CD4-positive, alpha-beta T cell treated with Interleukin-21 for 1 hour (primary cell): ENCODE measurements at places on chromosomes 5 and 9.

GRCh38 chr5:142842994-142843905, 73.1 kb downstream of the ARHGAP26 start:
- no peak for DNase-seq

DNA sequence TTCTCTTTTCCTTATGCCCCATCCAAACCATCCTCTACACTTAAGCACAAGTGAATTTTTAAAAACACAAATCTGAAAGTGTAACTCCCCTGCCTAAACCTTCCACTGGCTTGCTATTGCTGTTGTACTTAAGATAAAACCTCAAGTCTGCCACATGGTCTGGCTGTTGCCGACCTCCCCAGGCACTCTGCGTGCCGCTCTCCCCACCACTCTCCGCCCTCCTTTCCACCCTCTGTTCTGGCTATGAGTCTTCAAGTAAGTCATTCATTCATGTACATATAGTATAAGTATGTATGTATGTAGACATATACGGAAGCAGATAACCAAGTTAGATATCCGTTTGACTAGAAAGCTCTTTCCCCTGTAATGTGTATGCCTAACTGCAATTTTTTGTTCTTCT, 94.7 kb upstream of the ANKRD55 start:
- DNase-seq: peak; percentile 23

DNA sequence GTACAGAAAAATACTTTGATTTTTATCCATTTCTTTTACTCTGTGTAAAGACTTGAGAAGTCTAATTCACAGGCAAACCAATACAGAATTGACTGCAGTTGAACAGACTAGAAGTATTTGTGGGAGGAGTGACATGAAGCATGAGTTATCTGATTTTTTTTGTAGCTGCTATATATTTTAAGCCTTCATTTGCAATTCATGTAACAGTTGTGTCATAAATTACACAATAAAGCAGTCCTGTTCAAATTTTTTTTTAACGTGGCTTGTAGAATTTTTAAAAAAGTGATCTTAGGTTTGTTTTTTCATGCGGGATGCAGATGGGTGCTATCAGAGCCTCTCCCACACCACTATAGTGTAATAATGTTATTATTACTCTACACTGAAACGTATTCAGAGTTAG, 2.9 kb upstream of the MAML1 start:
- no peak for DNase-seq

GRCh38 chr9:98834386-98834785, 26.9 kb downstream of the GALNT12 start:
- DNase-seq: no peak

DNA sequence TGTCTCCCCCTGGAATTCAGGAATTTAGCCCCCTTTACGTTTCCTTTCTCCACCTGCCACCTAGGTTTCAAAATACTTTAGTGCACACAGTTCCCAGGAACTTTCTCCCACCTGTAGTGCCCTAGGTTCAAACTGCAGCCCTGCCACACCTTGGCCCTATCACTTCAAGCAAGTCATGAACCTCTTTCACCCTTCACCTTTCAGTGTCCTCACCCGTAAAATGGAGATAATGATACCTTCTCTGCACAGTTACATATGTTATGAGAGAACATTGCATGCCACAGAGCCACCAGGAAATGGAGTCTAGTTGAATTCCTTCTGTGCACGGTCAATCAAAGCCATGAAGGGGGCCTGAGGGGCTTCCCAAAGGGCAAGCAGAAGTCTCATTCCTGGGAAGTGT, 9.8 kb upstream of the EEIG1 start:
- DNase-seq: no peak

DNA sequence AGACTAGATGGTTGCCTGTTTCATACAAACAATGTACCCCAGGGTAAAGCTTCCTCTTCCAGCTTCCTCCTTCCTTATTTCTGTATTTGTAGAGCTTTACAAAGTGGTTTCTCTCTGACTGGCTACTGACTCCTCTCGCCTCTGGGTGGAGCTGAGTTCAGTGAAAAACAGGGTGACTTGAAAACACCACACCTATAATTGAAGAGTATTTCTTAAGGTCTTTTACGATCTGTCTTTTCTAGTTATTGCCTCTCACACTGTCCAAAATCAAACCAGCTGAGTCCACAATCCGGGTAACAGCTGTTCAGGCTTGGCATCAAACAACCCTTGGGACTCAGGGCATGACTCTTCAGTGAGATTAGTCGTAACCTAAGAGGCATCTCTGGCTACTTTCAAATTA, 200.4 kb downstream of the ARRDC3 start:
- DNase-seq: peak; percentile 7

DNA sequence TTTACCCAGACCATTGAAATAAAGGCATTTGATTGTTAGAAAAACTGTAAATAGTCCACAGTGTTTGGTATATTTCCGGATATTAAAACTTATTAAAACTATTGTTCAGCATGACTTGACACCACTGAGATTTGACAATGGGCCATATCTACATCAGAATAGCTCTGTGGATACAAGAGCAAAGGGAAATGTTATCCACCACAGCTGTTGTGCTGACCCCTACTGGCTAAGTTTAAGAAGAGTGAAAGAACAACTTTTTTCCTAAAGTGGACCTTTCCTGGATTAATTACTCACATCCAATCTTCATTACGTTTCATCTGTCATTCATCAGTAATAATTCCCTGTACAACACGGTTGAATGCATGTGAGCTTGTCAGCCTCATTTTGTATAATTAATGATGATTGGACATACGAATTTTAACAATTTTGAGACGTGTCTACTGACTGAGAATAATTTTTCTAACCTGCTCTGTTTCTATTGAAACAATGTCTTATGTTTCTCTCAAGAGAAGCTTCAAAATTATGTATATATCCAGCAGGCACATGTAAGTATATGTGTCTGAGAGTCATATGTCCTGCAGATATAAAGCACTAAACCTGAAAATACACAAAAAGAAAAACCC, 1952.6 kb downstream of the MAT2B start:
- DNase-seq: no peak

GRCh38 chr9:103988821-103989220, 105.3 kb upstream of the SMC2 start:
- DNase-seq: no peak

DNA sequence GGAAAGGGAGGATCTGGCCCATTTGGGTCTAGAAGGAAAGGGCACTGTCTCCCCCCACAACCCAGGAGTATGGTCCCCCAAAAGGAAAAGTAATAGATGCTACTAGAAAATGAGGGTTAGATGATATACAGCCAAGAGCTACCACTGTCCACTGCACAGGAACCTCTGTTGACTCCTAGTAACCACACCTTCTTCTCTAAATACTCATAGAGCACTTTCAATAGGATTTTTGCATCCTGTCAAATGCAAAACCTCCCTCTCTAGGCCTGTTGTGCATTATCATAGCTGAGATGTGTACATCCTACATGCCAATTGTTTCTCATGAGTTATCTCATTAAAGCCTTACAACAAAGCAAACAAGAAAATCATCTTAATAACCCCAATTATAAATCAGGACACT, 66.8 kb downstream of the THBS4 start:
- no peak for DNase-seq

GRCh38 chr9:16773116-16773515, 97.4 kb downstream of the BNC2 start:
- DNase-seq: no peak

GRCh38 chr9:30329431-30329830, 2055.0 kb upstream of the ACO1 start:
- no peak for DNase-seq

DNA sequence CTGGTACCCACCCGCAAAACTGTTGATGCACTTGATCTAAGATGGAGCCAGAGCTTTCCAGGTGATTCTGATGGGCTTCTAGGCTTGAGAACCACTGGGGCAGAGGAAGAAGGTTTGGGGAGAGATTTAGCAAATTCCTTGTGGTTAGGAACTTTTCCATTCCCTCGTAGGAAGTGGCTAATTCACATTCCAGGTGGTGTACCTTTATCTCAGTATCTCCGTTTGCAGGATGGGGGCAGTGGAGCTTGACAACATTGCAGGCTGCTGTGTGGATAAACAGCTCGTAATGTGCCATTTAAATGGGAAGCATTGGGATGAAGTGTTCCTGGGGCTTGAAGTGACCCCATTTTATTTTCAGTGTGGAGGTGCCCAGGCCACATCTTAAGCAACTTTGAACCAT, 172.9 kb upstream of the IL12B start:
- no peak for DNase-seq

DNA sequence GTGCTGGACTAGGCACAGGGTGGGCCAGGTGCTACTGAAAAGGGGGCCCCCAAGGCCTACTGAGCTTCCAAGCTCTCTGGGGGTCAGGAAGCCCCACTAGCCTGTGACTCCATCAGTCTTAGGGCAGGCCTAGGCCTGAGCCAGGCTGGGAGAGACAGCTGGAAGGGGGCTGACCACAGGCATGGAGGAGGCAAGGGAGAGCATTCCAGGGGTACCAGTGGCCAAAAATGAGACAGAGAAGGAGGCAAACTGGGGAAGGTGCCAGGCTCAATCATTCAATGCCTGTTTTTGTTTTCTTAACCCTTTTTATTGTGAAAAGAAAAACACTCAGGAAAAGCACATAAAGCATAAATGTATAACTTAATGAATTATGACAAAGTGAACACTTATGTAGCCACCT, 26.2 kb upstream of the TCF7 start:
- DNase-seq: no peak

DNA sequence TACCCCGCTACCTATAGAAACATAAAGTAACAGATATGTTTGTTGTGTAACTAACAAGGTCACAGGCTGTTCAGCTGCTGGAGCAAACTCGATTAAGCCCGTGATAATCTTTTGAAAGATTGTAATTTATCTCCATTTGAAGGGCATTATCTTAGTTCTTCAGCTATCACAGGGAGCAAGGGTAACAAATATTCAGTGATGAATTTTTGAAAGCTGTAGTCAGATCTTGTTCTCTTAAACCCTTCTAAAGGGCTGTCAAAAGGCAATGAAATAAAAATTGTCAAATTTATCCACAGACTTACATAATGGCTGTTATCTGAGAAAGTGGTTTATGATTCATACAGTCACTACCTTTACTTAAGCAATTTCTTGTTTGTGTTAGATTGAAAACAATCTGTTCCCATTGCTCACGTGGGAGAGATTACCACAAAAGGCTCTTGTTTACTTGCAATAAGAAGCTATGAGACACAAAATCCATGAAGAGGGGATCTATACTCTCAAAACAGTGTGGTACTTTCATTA, 78.3 kb upstream of the ZNF608 start:
- DNase-seq: no peak

- no peak for DNase-seq
Measured at GRCh38 chr5:114325541-114325940, 36.3 kb upstream of the KCNN2 start.

- no peak for DNase-seq
Measured at GRCh38 chr5:143737062-143737461, 74.9 kb upstream of the HMHB1 start.
